ENCODE measurements at places on chromosomes 5 and 9.

GRCh38 chr5:66143473-66144073, 527 bp upstream of the SREK1 start:
- peaks cover 22% of the 10 kb centered on the region for H3K4me1 ChIP-seq
- H3K4me3 ChIP-seq: peak overlapping the region; percentile 84
- no peaks in the 10 kb centered on the region for H3K36me3 ChIP-seq

DNA sequence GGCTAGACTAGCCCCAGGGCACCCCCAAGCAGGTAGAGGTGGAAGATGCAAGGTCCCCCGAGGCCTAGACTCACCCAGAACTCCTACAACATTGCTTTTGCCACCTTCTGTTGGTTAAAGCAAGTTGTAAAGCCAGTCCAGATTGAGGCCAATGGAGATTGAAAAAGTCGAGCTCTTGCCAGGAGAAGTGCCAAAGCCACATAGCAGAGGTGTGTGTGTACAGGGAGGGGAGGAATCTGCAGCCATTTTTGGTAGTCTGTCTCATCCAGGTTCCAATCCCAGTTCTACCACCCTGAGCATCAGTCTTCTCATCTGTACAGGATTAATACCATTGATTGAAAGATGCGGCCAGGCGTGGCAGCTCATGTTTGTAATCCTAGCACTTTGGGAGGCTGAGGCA, 12.3 kb upstream of the URM1 start:
- H3K4me1 ChIP-seq: no peaks in the 10 kb centered on the region
- H3K36me3 ChIP-seq: no peaks in the 10 kb centered on the region
- H3K4me3 ChIP-seq: no peak overlapping the region

GRCh38 chr9:35791297-35791921, at the start of gene NPR2:
TSS of gene NPR2 (plus strand) at chr9:35791591. CDS start at chr9:35792409, 818 bp downstream.
- no peaks in the 10 kb centered on the region for H3K36me3 ChIP-seq
- no peaks in the 10 kb centered on the region for H3K27me3 ChIP-seq
- H3K4me1 ChIP-seq: peaks cover 8% of the 10 kb centered on the region
- peak; percentile 79 for DNase-seq
- no peak within 1 kb of the TSS for H3K27ac ChIP-seq

- H3K27ac ChIP-seq: no peak overlapping the region
- no peaks in the 10 kb centered on the region for H3K4me1 ChIP-seq
- H3K27me3 ChIP-seq: no peaks in the 10 kb centered on the region
- DNase-seq: no peak
- H3K4me3 ChIP-seq: no peak overlapping the region
- H3K36me3 ChIP-seq: no peaks in the 10 kb centered on the region
These were observed 339.2 kb downstream of the PRR16 start for GRCh38 chr5:120803282-120803681.

DNA sequence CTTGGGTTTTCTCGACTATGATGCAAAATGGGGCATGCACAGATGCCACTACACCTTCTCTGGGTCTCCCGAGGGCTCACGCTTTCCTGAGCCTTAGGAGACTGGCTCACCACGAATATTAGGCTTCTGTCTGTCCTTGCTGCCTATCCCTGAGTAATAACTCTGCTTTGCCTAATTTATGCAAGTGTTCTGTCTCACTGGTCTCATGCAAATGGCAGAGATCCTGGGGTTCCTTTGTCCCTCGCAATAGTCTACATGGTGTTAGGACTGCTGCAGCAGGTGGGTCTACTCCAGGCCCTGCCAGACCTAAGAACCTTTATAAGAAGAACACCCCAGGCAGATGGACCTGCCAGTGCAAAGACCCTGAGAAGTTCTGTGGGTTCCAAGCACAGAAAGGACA, 72.3 kb upstream of the HRH2 start:
- no peaks in the 10 kb centered on the region for H3K4me1 ChIP-seq
- no peaks in the 10 kb centered on the region for H3K27me3 ChIP-seq
- H3K36me3 ChIP-seq: no peaks in the 10 kb centered on the region
- no peak overlapping the region for H3K4me3 ChIP-seq
- no peak for DNase-seq
- no peak overlapping the region for H3K27ac ChIP-seq

DNA sequence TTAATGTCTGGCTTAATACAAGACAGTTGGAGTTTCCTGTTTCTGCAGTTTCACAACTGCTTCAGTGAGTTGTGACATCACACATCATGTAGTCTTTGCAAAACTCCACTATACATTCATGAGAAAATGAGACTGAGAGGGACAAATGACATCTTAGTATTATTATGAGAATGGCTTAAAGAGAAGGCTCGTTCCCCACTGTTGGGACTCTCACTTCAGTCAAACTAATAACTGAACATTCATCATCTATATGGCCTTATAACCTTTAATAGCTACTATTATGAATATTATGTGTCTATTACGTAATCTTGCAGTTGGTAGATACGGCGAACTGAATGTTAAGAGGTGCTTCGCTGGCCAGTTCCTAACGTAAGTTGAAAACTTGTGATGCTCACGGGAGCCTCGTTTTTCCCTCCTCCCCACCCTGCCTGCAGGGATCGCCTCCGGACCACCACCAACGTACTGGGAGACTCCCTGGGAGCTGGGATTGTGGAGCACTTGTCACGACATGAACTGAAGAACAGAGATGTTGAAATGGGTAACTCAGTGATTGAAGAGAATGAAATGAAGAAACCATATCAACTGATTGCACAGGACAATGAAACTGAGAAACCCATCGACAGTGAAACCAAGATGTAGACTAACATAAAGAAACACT, 79.4 kb downstream of the SLC1A3 start:
- no peaks in the 10 kb centered on the region for H3K36me3 ChIP-seq
- no peak overlapping the region for H3K4me3 ChIP-seq
- H3K27me3 ChIP-seq: peaks cover 2% of the 10 kb centered on the region
- no peaks in the 10 kb centered on the region for H3K4me1 ChIP-seq

DNA sequence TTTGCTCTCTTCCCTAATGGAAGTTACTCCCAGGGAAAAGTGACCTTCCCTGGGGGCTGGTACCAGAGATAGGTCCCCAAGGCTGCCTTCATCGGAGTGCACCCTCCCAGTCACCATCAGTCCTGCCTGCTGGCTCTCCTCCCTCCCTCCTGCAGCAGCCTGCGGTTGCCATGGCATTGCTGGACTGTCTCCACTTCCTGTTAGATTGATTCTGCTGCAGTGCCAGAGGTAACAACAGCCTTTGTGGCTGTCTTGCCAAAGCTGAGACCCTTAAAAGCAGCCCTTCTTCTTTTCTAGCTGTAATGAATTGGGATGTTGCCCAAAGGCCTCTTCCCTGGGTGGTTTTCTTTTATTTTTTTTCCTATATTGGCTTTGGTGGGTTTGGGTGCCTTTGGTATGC, 78.1 kb upstream of the PRLR start:
- no peak overlapping the region for H3K27ac ChIP-seq
- no peaks in the 10 kb centered on the region for H3K27me3 ChIP-seq
- H3K4me1 ChIP-seq: peaks cover 8% of the 10 kb centered on the region
- no peaks in the 10 kb centered on the region for H3K36me3 ChIP-seq
- H3K4me3 ChIP-seq: no peak overlapping the region

- H3K27ac ChIP-seq: no peak overlapping the region
- no peaks in the 10 kb centered on the region for H3K36me3 ChIP-seq
- H3K27me3 ChIP-seq: no peaks in the 10 kb centered on the region
- no peak overlapping the region for H3K4me3 ChIP-seq
- peaks cover 4% of the 10 kb centered on the region for H3K4me1 ChIP-seq
These were observed 70.9 kb downstream of the SPRY4 start for GRCh38 chr5:142253938-142254337.

- H3K4me3 ChIP-seq: no peak overlapping the region
- no peaks in the 10 kb centered on the region for H3K27me3 ChIP-seq
- H3K36me3 ChIP-seq: no peaks in the 10 kb centered on the region
- peaks cover 50% of the 10 kb centered on the region for H3K4me1 ChIP-seq
- no peak overlapping the region for H3K27ac ChIP-seq
These were observed 38.4 kb upstream of the BARHL1 start for GRCh38 chr9:132543960-132544359.

DNA sequence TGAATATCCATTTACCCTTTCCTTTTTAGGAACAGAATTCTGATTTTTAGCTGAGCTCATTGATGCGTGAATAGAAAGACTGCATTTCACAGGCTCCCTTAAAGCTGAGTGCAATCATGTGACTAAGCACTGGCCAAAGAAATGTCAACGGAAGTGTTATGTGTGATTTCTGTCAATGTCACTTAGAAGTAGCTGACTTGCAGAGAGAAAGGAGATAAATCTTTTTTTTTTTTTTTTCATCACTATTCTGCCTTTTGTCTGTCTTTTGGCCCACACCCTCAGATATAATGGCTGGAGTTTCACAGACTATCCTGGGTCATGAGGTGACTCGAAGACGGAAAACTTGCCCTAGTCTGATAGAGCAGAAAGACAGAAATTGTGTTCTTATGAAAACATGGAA, 39.3 kb upstream of the SLC27A6 start:
- no peaks in the 10 kb centered on the region for H3K36me3 ChIP-seq
- H3K27ac ChIP-seq: no peak overlapping the region
- no peaks in the 10 kb centered on the region for H3K27me3 ChIP-seq
- H3K4me3 ChIP-seq: no peak overlapping the region

- no peaks in the 10 kb centered on the region for H3K4me1 ChIP-seq
- H3K36me3 ChIP-seq: no peaks in the 10 kb centered on the region
- no peak overlapping the region for H3K27ac ChIP-seq
These were observed 123.0 kb downstream of the LHX2 start for GRCh38 chr9:124134526-124134925.

- H3K27ac ChIP-seq: no peak overlapping the region
- DNase-seq: no peak
- no peak overlapping the region for H3K4me3 ChIP-seq
These were observed 28.6 kb downstream of the CYFIP2 start for GRCh38 chr5:157294407-157295091.

DNA sequence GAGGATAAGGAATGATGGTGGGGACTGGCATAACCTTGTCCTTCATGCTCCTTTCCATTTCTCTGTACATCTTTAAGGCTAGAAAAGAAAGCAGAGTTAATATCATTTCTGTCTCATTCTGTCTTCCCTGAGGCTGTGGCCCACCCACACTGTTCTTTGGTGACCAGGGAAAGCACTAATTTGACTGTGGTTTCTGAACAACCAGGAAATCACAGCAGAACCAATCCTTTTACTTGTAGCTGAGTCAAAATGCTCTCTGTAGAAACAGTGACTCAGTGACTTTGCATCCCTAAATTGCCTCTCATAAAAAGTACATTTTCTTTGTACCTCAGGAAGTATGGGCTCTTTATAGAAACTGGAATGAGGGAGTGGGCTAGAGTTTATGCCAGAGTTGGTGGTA, 28.1 kb downstream of the IL33 start:
- no peak for DNase-seq
- no peak overlapping the region for H3K4me3 ChIP-seq
- H3K27me3 ChIP-seq: no peaks in the 10 kb centered on the region
- H3K27ac ChIP-seq: no peak overlapping the region

DNA sequence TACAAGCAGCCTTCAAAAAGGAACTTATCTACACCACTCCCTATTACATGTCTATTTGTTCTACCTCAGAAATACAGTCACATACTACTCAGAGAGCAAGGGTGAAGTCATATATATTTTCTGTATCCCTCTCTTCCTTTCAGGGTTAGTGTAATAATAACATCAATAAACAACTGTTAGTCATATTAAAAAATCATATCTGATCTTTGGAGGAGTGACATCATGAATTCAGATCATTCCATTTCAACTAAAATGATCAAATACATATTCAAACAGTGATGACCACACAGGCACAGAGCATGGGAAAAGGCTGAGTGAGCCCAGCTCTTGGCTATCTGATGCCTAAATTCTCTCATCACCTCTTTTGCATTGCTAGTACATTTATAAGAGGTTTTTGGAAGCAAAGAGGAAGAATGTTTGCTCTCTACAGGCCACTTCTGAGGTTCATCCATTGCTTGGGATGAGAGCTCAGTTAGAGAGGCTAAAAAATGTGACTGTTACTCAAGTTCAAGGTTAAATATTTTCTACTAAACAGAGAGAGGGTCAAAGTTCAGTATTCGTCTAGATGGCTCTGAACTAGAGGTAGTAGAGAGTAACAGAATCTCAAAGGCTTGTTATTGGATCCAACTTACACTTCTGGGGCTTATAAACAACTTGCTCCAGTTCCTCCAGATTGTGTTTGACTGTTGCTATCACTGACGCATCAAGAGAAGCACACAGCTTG, 39.0 kb downstream of the RIGI start:
- no peak overlapping the region for H3K27ac ChIP-seq
- H3K27me3 ChIP-seq: no peaks in the 10 kb centered on the region
- H3K36me3 ChIP-seq: no peaks in the 10 kb centered on the region
- no peak overlapping the region for H3K4me3 ChIP-seq

GRCh38 chr5:161925960-161926359, 78.0 kb downstream of the GABRA1 start:
- H3K4me1 ChIP-seq: no peaks in the 10 kb centered on the region
- no peaks in the 10 kb centered on the region for H3K27me3 ChIP-seq
- no peak overlapping the region for H3K27ac ChIP-seq
- H3K36me3 ChIP-seq: no peaks in the 10 kb centered on the region
- DNase-seq: no peak

DNA sequence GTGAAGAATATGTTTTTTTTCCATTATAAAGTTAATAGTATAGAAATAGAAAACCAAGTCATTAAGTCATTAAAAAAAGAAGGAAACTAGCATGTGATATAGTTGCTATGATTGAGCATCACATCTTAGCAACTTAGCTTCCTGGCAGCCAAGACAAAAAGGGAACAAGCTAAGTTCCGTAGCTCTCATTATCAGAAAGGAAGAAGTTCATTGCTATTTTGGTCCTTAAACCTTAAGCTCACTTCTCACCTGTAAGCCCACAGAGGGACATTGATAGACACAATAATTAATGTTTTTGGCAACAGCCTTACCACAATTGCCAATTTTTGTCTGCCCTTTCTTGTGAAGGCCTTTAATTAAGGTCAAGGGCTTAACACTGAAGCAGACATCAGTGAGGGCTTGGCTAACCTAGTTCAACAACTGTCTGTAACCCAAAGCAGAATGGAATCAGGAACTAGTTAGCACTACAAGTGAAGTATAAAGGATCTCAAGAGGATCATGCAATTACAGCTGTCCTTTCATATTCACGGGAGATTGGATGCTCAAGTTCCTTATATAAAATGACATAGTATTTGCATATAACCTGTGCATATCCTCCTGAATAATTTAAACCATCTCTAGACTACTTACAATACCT, 24.0 kb upstream of the KLF4 start:
- no peak overlapping the region for H3K27ac ChIP-seq
- no peak overlapping the region for H3K4me3 ChIP-seq
- no peak for DNase-seq
- peaks cover 5% of the 10 kb centered on the region for H3K4me1 ChIP-seq

Data from neural progenitor cell (in vitro differentiated cells).